ENCODE measurements at places on chromosomes 6 and 20. TPM values are rescaled to one million over a fixed set of nuclear protein-coding genes. Genes with fewer than 3 reads are reported as not detected.

The HLA-DMB gene
- 1.8 TPM for total RNA-seq

The TMEM170B gene
- 7.3 TPM for total RNA-seq

The STMND1 gene
- 0.22 TPM for total RNA-seq

The RHAG gene
- not detected for total RNA-seq

GRCh38 chr6:170288852-170289179, 2.1 kb downstream of the DLL1 start:
- peak overlapping the region; percentile 83 for H3K4me3 ChIP-seq
- peaks cover 30% of the 10 kb centered on the region for H3K27me3 ChIP-seq
- no peak for DNase-seq
- peaks cover 45% of the 10 kb centered on the region for H3K4me1 ChIP-seq

- no peak for DNase-seq
- peaks cover 22% of the 10 kb centered on the region for H3K36me3 ChIP-seq
- H3K4me1 ChIP-seq = peaks cover 2% of the 10 kb centered on the region
- no peak overlapping the region for H3K4me3 ChIP-seq
- H3K27me3 ChIP-seq = no peaks in the 10 kb centered on the region
Measured at GRCh38 chr20:62151225-62151624, 7.7 kb downstream of the SS18L1 start.

GRCh38 chr6:166636934-166637333, 9.9 kb upstream of the RPS6KA2 start:
- H3K4me1 ChIP-seq = peaks cover 4% of the 10 kb centered on the region
- no peak overlapping the region for H3K27ac ChIP-seq
- no peaks in the 10 kb centered on the region for H3K36me3 ChIP-seq
- H3K27me3 ChIP-seq = peaks cover 30% of the 10 kb centered on the region
